AG20443 (cell line): ENCODE measurements at places on chromosomes 4 and X.

DNA sequence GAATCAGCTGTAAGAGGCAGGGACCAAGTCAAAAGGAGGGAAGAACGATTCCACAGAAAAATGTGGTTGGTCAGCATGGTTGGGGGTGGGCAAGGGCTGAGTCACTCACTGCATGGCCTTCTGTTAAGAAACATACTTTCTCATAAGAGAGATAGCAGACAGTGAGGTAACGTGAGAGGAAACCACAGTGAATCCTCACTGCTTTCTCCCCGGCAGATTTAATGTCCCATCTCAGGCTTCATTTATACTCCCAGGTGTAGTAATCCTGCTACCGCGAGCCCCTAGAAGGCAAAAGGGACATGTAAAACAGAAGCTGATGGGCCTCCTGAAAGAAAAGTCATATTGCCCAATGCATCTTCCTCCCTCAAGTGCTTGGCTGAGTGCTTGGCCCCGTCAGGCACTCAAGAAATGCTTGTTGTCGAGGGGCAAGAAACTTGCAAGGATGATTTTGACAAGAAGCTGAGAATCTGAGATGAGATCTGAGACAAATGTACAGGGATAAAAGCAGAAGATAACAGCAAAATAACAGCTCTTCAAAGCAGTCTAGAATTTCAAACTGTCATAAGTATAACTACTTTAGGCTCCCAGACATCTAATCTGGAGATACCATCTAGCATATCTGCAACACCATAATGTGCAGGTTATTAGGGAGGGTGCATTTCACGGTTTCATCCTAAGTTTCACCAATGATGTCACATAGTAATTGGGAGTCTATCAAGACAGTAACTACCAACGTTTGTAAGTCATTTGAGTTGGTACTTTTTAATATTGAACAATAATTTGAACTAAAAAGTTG is 40.2 kb downstream of the SH3KBP1 start:
- DNase-seq, result peak; percentile 79

- DNase-seq, result no peak
Measured at GRCh38 chr4:169885893-169886292, 128.1 kb upstream of the HPF1 start.

DNA sequence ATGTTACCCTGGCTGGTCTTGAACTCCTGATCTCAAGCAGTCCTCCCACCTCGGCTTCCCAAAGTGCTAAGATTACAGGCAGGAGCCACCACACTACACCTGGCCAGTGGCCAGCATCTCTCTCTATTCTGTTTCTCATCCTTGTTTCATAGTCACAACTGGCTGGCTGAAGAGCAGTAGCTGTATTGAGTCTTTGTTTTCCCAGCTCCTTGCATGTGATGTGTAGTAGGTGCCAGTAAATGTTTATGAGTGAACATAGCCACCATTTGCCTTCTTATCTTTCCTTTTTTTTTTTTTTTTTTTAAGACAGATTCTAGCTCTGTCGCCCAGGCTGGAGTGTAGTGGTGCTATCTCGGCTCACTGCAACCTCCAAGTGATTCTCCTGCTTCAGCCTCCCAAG is 23.6 kb downstream of the NUDT9 start:
- no peak for DNase-seq

GRCh38 chrX:15269120-15269519 is 763 bp downstream of the ASB9 start:
- no peak for DNase-seq

DNA sequence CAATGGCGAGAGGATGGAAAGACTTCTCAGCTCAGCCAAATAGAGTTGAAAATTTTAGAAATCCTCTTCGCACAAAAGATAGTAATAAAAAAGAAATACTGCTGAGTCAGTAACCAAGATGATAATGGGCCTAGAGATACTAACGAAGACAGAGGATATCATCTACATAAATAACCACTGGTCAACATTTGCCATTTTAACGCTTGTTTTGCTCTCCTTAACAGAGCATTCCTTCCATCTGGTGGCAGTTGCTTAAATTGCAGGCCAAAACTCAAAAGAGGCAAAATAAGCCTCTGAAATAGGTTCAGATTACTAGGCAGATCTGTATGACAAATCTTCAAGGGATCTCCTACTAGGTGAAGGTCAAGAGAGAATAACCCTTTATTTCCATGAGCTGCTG is 51.7 kb upstream of the MCF2 start:
- peak; percentile 13 for DNase-seq

GRCh38 chr4:102687982-102688433 is 72.8 kb downstream of the MANBA start:
- DNase-seq, result no peak

GRCh38 chr4:30912098-30912714 is 192.0 kb downstream of the PCDH7 start:
- DNase-seq, result peak; percentile 3

- DNase-seq, result no peak
Measured at GRCh38 chrX:50202539-50202938, 1.7 kb upstream of the AKAP4 start.

DNA sequence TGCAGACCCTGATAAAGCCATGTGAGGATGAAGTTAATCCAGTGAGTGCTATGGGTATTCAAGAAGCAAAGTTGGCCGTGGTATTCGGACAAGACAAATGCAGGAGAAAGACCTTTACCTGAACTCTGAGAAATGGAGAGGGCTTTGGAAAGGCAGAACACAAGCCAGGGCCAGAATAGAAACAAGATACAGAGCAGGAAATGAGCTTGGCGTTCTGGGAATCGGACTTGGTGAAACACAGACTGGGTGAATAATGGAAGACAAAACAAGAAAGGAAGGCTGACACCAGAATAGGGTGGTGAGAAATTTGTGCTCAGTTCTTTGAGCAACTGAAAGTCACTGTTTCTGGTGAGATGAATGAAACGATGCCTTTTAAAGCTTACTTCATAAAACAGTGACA is 83.3 kb downstream of the VEGFC start:
- no peak for DNase-seq

DNA sequence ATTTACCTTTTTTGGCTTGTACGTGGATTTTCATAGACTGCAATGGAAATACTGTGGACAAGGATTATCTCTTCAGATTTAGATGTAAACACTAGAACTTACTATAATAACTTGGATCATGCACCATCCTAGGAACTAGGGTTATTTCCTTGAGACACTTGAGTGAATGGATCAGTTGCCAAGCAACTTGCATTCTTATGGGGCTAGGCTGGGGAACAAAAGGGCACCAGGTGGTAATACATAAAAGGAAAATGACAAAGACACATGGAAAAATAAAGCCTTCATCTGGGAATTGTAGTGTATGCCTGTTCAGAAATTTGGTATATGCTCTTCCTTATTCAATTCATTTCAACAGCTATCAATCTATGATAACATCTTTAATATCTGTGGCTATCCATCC is 247.1 kb downstream of the SPRY1 start:
- no peak for DNase-seq

GRCh38 chr4:152165846-152166245 is 370.0 kb downstream of the FBXW7 start:
- DNase-seq, result no peak

- DNase-seq, result no peak
Measured at GRCh38 chr4:105060628-105061027, 86.0 kb upstream of the TET2 start.

DNA sequence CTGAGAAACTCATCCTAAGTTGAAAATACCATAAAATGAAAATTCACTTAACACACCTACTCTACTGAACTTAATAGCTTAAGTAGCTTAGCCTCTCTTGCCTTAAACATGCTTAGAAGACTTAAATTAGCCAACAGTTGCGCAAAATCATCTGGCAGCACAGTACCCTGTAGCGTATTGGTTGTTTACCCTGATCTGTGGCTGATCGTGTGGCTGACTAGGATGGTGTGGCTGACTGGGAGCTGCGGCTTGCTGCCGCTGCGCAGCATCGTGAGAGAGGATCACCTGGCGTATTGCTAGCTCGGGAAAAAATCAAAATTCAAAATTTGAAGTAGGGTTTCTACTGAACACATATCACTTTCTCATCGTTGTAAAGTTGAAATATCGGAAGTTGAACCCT is 6.3 kb downstream of the RUFY3 start:
- DNase-seq, result no peak

- DNase-seq, result no peak
Measured at GRCh38 chr4:168845897-168846296, 164.2 kb downstream of the CBR4 start.

DNA sequence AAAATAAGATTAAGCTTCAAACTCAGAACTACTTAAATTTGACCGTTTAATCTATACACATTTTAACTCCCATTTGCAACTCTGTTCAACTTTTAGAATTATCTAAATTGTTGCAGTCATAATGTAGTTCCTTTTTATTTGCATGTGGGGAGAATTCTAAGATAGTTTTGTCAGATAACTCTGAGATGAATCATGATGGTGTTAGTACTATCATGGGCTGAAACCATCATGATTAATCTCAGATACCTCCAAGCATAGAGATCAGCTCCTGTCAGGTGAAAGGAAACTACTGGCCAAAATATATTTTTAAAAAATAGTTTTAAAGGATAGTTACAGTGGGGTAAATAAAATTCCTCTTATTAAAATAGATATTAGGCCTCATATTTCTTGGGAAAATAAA is 39.0 kb downstream of the FBXO8 start:
- peak; percentile 7 for DNase-seq

DNA sequence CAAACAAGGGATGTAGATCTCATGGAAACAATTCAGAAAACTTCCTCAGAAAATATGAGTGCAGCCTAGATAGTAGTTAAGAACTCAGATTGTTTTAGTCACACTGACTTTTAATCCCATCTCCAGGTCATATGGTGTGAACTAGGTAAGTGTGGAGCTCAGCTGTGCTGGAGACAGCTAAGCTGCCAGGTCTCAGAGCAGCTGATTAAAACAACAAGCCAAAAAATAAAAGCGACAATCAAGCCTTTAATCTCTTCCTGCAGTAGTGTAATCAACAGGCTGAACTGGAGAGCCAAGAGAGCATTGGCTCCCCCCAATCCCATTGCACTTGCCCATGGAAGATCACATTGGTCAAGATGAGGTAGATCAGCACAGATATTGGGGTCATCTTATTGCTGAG is 98.3 kb upstream of the ATOH1 start:
- DNase-seq, result no peak

GRCh38 chr4:38382520-38382919 is 281.5 kb upstream of the KLF3 start:
- DNase-seq, result no peak

GRCh38 chr4:70849291-70849690 is 9.6 kb upstream of the GRSF1 start:
- no peak for DNase-seq

DNA sequence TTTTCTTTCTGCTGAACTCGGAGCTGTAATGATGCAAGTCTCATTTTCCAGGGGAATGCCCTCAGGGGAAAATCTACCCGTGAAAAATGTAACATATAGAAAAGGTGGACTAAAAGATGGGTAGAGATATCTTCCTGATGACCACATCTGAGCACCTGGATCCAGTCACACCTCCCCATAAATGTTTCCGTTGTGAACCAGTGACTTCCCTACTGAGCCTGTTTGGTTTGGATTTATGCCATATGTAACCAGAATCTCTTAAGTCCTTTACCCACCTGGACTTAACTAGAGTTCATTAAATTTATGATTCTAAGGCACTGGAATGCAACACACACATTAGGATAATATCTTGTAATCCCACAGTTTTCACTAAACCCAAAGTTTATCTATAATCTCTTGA is 171.1 kb downstream of the ZNF330 start:
- no peak for DNase-seq

- DNase-seq, result no peak
Measured at GRCh38 chrX:101657495-101657894, 2.2 kb downstream of the ARMCX2 start.

DNA sequence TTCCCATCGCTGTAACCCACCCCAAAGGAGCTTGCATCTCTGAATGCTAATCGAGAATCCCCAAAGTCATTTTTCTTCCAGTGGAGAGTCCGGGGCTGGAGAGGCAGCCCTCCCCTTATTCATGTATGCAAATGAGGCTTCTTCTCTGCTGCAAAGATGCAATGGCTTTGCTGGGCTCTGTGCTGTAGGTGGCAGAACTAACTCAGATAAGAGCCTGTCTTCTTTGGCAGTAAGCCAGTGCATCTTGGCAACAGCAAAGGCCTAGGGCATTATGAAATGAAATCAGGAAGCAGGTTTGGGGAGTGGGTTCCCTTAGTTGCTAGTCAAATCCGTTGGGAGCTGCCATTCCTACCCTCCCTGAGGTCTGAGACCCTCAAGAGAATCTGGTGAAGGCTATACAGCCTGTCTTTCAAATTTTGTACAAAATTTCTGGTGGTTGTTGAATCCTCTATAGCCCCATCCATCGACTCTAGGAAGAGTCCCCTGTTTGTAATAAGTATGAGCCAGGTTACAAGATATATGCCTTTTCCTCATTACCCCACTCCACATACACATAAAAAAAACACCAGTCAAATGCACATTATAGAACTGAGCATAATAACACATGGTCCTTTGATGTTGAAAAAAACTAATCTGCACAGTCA is 290.6 kb upstream of the TAPT1 start:
- DNase-seq, result peak; percentile 65

DNA sequence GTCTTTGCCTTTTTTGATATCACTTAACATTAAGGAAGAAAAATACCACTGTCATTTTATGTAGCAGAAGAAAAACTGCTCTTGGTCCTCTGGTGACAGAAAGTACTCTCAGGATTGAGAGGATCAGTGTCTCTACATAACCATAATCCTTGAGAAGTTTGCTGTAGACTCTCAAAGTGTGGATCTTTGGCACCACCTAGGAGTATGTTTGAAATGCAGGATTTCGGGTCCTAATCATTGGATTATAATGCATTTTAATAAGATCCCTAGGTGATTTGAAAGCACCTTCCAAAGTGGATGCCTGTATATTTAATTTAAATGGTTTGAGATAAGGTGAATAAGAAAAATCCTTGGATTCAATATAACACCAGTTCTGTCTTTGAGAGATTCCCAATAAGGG is 23.2 kb downstream of the MOB1B start:
- DNase-seq, result no peak

DNA sequence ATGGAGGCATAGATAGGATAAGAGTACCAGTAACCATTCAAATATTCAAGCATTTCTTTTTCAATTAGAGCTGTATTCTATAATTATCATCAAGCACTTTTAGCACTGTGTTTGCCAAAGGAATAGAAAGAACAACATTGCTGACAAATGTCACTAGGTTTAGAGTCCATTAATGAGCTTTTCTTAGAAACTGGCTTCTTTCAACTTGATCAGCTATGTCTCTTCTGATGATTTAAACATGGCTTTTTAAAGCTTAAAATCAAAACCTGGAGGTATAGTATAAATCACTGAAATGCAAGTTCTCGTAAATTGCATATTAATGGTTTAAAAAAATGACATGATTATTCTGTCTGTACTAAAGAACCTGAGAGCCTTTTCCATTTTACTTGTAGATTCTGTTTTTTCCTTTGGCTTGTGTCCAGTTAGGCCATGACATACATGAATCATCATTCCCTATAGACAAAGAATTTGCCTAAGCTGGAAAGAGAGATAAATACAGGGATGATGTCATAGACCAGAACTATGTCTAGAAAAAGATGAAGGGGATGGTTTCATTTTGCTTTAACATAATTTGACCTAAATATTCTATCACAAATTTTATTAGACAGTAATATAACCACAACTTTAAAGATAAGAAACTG is 340.1 kb upstream of the CTSO start:
- no peak for DNase-seq

GRCh38 chr4:140811429-140811828 is 55.2 kb upstream of the TBC1D9 start:
- no peak for DNase-seq

GRCh38 chr4:39369301-39369700 is 3.1 kb upstream of the RFC1 start:
- no peak for DNase-seq

- no peak for DNase-seq
Measured at GRCh38 chr4:6002492-6002833, 15.8 kb downstream of the C4orf50 start.
